ENCODE measurements at places on chromosomes 2 and 18.

DNA sequence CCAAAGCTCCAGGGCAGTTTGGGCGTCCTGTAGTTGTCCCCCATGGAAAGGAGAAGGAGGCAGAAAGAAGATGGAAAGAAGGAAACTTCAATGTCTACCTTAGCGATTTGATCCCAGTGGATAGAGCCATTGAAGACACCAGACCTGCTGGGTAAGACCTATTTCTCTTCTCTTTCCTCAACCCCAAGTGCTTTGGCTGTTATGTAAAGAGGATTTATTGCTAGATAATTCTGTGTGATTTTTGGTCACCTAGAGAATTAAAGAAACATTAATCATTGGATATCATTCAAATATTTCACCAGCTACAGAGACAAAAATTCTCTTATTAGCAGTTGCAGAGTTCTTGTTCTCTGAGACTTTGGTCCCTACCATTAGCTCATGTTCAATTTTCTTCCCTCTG, 1.9 kb downstream of the GALNT5 start:
- DNase-seq = no peak

DNA sequence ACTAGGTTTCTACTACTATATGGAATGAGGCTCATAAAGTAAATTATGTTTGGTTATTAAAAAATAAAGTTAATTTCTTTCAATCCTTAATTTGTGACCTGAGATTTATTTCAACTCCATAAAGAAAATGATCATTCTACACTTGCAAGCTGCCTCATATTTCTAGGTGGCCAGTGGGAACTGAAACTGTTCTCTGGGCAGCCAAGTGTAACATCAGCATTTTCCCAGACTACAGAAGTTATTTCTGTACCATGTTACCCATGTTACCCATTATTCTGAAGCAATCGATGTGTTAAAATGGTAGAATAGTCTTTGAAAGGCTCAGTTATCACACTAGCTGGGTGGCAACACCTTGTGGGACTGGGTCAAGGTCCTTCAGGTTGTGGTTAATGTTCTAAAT, 139.3 kb upstream of the FBXO11 start:
- no peak for DNase-seq

DNA sequence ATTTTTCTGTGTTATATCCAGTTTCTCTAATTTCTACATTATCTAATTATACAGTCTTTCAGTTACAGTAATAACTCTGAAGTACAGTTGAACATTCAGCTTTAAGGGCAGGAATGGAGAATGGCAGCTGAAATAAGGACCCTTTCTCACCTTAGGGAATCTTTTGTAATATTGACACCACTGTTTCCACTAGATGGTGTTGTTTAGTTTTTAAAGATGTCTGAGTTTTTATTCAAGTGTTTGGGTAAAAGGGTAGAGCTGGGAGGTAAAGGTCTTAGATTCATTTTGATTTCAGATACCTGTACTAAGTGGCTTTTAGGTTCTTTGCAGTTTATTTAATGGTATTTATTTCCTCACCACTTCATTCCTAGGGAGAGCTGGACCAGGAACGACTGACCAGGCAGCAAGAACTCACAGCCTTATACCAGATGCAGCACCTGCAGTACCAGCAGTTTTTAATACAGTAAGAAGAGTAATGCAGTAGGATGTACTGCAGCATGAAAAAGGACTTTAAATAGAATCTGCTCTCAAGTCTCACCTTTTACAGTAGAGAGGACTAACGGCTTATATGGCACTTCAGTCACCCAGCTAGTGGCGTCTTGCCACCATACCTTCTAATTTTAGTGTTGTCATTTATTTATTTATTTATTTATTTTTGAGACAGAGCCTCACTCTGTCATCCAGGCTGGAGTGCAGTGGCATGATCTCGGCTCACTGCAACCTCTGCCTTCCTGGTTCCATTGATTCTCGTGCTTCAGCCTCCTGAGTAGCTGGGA, 33.2 kb upstream of the KCNJ13 start:
- DNase-seq = no peak

GRCh38 chr2:98090951-98091350, 4.0 kb downstream of the VWA3B start:
- no peak for DNase-seq
